Dermis microvascular lymphatic vessel endothelial cell (primary cell): ENCODE measurements at places on chromosomes 11 and 22.

DNA sequence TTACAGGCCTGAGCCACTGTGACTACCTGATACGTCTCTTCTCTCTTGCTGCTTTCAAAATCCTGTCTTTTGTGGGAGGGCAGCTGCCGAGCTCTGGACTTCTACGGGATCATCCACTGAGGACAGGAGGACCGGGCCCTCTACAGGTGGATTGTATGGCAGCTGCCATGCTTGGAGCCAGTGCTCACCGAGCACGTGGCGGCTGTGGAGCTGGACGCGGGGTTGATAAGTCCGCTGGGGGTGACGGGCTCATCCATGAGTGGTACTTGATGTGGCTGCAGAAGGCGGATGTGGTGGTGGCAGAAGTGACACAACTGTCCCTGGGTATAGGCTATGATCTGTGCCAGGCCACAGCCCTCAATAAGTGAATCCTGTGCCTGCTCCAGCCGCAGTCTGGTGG is 1.8 kb upstream of the CYP2D6 start:
- no peak for DNase-seq

GRCh38 chr11:117925198-117925925 is 3.8 kb downstream of the TMPRSS13 start:
- no peak for DNase-seq

- no peak for DNase-seq
These were observed 6.3 kb downstream of the RCOR2 start for GRCh38 chr11:63910675-63911074.

- no peak for DNase-seq
These were observed 378.2 kb downstream of the OPCML start for GRCh38 chr11:133154076-133154475.

DNA sequence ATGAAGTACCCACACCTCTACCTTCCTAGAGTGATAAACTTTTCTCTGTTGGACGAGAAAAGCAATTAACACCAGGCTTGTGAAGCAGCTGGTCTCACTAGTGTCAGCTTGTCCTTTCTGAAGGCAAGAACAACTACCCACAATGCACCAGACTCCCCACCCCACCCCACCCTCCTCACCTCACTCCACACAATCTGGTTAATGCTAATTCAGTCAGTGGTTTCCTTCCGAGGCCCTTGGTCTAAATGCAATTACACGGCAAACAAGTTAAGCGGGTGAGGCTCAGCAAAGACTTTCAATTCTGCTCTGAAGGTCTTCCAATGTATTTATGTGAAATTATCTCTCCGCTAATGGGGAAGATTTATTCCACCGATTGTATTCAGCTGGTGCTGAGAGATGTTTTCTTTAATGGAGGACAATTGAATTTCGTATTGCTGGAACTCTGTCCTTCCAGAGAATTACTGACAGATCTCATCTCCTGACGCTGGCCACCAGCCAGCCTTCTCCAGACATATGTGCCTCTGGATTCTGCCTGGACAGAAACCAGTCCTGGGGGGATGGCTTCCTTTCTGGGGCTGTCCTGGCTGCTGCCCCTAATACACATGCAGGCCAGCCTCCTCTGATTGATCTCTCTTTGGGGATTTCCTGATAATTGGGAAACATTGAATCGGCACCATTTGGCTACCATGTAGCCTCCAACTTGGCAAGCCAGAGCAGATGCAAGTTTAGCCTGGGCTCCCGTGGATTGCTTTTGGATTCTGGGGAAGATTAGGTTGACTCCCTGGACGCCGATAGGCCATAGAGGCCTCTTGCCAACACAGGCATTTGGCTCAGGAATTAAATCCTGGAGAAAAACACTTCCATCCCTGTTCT is 165.8 kb upstream of the NARS2 start:
- DNase-seq = no peak

DNA sequence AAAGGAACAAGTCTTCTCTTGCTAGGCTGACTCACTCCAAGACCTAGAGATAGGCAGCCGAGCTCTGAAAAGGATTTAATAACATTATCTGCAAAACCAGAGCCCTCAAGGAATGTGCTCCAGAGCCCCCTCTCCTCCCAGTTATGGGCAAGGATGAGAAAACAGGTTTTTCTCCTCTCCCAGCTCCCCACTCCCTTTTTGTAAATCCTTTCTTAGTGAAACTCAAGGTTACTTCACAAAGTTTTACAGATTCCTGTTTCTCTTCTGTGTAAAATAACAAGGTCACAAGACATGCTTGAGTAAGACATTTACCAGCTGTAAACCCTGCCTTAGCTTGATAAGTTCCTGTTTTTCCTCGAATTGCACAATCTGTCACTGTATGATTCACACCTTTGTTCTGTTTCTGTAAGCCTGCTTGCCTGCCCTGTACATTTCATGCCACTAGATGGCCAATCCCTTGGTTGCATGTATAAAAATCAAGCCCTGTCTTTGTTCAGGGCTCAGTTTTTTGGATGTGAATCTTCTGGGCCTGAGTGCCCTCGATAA is 489.4 kb downstream of the KCNA4 start:
- DNase-seq = no peak

- no peak for DNase-seq
These were observed 131.7 kb upstream of the ISX start for GRCh38 chr22:34934261-34934660.

GRCh38 chr11:57409321-57410100 is 17.4 kb downstream of the SLC43A3 start:
- DNase-seq = no peak

GRCh38 chr11:93857413-93858120 is 7.1 kb upstream of the VSTM5 start:
- no peak for DNase-seq

GRCh38 chr11:479311-479710 is 27.7 kb downstream of the RNH1 start:
- DNase-seq = no peak

DNA sequence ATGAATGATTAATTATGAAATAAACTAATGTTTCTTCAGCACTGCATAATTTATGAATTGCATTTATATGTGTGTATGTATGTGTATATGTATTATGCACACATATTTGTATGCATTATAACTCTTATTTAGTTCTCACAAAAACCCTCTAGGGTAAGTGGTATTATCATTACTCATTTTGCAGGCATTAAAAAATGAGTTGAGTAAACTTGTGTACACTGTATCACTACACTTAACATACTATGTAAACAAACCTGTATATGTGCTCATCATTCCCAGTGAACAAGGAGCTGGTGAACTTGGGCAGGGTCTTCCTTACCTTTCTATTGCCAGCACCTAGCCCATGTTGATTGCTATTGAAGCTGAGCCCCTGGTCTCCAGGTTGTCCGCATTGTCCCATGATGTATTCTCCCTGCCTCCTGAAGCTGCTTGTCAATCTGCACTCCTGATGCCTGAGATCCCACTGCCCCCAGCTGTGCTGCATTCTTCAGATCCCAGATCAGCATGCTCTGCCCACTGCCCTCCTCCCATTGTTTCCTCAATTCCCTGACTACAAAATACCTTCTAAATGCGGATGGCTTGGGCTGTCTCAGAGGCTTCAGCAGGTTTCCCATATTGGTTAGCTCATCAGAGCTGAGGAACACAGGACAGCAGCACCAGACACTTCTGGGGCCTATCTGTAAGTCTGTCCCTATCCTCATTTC is 267.9 kb upstream of the SESN3 start:
- DNase-seq = no peak

- DNase-seq = no peak
These were observed 12.8 kb upstream of the BACE1-AS start for GRCh38 chr11:117278347-117278746.

GRCh38 chr11:25958045-25958444 is 373.9 kb upstream of the ANO3 start:
- DNase-seq = no peak

- DNase-seq = no peak
These were observed 24.4 kb upstream of the PAMR1 start for GRCh38 chr11:35549787-35550186.

DNA sequence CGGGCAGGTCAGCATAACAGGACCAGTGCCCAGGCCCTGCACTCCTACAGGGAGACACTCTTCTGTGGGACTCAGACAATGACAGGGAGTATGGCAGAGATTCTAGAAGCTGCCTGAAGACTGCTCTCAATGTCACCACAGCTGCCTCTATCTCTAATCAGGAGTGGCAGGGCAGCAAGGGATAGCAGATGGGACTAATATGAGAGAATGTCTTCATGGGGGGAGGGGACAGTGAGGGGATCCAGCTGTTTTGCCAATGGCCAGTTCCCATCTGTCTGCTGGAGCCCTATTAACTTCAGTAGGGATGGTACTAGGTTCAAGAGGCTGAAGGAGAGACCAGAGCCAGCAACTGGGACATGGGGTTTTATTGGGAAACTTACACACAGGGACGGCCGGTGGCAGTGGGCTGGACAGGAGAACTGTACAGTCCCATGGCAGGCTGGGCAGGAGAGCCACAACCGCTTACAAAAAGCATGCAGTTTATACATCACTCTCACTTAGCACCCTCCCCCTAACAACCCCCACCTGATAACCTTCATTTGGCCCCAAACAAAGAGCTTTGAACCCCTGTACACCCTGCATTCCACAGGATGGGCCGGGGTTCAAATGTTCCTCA is 2.5 kb upstream of the CD82 start:
- no peak for DNase-seq

GRCh38 chr11:77046060-77046501 is 11.9 kb downstream of the B3GNT6 start:
- no peak for DNase-seq

DNA sequence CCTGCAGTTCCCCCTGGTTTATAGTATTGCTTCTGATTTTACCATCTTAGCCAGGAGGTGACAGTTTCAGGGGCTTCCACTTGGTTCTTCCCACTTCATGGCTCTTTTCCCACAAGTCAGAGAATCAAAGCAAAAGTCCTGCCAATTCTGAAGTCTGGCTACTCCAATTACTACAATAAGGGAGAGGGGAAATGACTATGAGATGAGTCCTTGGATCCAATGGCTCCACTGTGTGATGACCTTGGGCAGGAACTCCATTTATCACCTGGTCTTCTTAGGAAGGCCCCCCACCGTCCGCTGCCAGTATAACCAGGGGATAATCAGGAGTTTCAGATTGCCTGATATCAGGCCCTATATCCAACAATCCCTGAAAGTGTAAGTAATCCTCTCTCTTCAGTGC is 31.6 kb upstream of the CCND1 start:
- DNase-seq = peak; percentile 46

DNA sequence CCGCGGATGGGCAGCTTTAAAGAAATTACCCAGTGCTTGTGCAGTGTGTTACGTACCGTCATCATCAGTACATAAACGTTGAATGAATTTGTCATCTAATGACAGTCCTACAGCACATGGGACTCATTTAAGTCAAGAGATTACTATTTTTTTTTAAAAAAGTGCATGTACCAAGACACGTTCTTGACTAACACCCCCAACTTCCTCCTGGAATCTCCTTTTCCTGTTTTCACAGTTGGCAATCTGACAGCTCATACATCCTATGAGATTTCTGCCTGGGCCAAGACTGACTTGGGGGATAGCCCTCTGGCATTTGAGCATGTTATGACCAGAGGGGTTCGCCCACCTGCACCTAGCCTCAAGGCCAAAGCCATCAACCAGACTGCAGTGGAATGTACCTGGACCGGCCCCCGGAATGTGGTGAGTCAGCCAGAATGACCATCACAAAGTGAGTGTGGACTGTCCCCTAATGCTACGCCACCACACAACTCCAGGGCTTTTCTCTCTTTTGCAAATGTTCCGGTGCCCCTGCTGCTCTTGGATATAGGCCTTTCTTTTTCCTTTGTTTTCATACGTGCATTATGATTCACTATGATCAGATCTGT is 162.0 kb upstream of the SORL1-AS1 start:
- DNase-seq = no peak

DNA sequence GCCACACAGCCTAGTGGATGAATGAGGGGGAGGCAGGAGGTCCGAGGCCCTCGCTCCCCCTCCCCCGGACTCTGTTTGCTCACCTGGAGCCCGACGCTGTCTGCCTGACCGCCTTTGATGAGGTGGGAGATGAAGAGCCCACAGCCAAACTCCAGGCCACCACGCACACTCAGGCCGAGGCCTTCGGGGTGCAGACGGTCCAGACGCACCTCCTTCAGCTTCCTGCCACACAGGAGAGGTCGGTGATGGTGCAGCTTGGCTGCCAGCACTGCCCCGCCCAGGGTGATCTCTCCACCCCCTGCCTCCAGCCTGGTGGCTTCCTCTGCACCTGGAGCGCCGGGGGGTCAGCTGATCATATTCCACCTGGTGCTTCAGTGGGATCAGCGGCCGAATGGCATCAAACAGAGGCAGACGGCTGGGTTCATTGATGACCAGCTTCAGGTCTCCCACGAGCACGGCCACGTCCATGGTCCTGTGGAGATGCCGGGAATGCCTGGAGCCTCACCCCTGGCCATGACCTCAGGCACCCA is 13.1 kb downstream of the USH1C start:
- no peak for DNase-seq

DNA sequence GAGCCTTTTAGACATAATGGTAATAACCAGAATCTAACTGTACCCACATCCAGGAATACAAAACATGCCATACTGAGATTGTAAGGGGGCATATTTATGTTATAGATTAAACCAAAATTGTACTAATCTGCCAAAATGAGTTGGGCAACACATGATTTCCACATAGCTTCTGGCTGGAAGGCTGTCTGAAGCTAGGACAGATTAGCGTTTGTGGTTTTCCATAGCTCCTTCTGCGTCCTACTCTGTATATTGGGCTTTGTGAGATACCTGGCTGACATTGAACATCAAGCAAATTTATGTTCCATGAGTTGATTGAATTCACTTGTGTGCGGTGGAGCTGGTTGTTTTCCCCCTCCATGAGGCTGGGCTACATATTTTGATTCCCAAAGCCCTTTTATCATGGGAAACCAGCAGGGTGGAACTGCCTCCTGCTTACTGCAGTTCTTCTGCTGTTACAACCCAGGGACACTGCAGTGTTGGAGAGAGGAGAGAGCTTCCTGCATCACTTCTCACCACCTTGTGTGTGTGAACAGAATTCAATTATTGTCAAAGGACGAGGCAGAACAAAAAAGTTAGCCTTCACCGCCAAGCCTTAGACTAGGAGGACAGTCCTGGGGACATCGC is 114.9 kb downstream of the C11orf91 start:
- no peak for DNase-seq

DNA sequence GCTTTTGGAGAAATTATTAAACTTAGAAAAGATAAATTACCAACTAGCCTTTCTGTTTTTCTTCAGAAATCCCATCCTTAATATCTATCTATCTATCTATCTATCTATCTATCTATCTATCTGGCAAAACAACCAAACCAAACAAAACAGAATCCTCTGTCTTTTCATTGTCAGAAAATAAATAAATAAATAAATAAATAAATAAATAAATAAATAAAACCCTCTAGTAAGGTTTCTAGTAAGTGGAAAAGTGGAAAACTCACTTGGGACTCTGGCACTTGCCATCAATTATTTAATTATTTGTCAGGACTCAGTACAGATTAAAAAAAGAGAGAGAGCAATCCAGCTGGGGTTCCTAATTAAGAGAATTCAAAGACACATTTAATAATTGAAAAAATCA is 556.2 kb upstream of the CHORDC1 start:
- DNase-seq = no peak
